NCI-H748 treated with DMSO at 0.1 percent for 48 hours (cell line): ENCODE measurements at places on chromosomes 3 and 15.

DNA sequence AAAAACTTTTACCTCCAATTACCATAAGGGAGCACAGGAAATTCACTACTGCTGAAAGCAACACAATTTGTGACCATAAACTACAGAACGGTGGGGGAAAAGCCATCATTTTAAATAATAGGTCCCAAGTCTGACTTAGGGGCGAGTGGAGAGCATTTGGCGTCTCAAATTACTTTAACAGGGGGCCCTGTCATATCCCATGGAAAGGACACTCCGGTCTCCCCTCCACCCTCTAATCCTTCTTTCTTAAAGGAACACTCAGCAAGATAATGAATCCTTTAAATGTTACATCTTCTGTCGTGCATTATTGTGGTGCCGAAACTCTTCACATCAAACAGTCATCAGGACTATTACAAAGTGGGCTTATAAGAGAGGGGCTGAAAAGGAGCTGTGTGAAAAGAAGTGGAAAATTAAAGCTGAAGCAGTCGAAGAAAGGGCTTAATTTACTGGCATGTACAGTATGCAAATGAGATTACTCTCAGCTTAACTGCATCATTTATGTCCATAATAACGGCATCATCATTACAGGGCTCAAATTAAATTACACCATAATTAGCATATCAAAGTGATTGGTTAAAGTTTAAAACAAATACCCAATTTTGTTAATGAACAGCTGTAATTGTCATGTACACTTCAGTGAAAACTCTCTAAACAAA, 342.2 kb downstream of the FOXP1 start:
- no peak for DNase-seq

DNA sequence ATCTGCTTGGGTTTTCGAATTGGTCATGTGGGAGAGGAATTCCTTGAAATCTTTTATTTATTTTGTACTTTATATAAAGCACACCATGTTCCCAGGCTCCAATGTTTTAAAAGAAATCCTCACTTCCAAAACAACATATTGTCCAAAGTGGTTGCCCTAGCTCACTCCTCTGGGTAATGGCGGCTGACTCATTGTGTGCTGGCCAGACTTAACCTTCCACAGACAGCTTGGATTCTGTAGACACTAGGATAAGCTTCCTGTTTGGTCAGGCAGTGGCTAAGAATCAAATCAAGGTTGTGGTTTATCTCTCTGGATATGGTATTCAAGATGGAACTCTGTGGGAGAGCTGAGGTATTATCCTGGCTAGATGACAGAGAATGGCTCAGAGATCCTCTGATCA, 55.8 kb upstream of the FAM98B start:
- no peak for DNase-seq

GRCh38 chr3:188841906-188842305, 329.9 kb upstream of the TPRG1 start:
- no peak for DNase-seq

GRCh38 chr3:159032311-159032710, 230.5 kb downstream of the MFSD1 start:
- no peak for DNase-seq

DNA sequence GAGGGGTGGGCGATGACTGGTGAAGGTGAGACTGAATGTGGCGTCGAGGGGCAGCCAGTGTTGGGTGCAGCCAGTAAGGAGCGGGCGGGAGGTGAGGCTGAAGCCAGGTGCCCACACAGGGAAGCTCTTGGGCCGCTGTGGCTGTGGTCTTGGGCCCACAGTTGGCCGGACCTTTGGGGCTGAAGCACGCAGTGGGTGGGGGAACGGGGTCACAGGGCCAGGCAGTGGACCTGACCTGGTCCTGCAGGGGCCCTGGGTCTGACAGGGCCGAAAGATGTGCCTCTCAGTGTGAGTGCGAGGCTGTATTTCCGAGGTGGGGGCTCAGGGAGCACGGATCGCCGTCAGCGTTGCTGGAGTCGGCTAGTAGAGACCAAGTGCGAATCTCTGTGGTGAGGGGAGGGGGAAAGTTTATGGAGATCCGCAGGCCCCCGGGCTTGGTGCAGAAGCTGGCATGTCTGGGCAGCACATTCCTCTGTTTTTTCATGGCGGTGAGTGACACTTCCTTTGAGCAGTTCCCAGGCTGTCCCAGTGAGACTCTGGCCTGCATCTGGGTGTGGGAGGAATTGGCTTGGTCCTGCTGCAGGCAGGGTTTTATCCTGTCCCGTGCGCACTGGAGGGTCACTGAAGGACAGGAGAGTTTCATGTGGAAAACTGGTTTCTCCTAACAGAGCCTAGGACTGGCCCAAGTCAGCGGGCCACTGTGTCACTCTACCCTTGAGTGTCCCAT, 100.8 kb downstream of the TMEM266 start:
- no peak for DNase-seq

DNA sequence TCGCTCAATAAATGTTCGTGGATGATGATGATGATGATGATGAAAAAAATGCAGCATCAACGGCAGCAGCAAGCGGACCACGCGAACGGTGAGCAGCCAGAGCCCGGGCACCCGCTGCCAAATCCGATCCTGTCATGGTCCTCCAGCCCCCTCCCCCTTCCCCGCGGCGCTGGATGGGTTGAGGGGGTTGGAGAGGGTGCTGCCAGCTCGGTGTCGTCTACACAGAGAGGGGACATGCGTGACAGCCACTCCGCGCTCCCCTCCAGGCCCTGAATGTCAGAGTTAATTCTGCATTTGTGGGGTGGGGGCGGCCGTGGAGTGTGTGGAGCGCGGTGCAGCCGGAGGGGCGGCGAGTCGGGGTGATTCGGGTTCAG, 722 bp downstream of the CACNA1D start:
- no peak for DNase-seq

- DNase-seq = no peak
Measured at GRCh38 chr15:64806509-64806908, 18.9 kb downstream of the PIF1 start.

DNA sequence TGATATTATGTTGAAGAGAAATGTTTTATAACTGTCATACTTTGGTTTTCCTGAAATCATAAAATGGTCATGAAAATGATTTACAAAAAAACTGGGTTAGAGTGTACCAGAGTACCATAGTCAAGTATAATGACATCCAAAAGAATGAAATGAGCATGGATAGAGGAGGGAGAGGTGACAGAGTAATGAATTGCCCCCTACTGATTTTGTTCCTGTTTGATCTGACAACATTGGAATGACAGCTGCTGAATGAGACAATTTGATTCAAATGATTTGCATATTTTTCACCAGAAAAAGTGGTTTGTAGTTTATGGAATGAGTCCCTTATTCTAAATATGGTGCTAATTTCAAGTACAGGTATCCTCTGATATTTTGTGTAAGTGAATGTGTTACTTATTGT, 271.7 kb downstream of the CNTN4 start:
- DNase-seq = no peak

DNA sequence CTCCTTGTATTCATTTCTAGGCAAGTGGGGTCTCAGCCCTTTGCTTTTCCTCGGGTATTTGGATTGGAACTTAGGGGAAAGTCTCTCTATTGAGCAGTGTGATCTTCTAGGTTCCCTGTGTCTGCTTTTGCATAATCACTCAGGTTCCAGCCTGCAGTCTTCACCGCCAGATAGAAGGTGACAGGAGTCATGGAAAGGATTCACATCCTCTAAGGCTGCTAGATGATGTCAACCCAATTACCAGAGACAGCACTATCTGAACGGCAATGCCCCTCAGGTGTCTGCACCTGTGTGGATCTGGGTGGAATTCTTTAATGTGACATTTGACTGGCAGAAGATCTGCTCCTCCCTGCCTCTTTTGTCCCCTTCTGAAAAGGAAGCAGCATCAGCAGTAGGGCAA, 177.7 kb downstream of the P3H2 start:
- DNase-seq = no peak

- DNase-seq = no peak
Measured at GRCh38 chr15:66785637-66786036, 83.6 kb downstream of the SMAD6 start.

DNA sequence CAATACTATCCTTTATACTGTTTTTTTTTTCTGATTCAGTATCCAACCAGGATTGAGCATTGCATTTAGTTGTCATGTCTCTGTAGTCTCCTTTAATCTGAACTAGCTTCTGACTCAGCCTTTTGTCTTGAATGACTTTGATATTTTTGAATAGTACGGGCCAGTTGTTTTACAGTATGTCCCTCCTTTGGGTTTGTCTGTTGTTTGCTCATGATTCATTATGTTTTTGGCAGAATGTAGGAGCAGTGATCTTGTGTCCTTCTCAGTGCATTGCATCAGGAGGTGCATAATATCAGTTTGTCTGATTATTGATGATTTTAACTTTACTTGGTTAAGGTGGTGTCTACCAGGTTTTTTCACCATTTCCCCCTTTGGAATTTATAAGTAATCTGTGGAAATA, 20.5 kb downstream of the EXOG start:
- no peak for DNase-seq

GRCh38 chr3:149013726-149014125, 22.4 kb downstream of the GYG1 start:
- DNase-seq = no peak

DNA sequence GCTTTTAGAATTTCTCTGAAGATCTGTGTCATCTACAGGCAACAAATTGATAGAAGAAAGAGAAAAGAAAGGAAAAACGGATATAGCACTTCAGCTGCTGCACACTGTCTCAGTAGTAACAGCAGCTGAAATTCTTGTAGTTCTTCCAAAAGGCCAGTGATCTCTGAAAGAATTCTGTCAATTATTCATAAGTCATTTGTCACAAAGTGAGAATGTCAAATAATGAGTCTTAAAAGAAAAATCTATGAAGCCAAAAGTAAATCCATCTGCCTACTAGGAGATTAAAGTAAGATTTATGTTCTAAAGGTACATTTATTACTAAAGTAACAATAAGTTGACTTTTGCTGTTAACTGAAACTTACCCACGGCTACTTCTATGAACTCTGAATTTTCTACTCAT, 24.6 kb downstream of the IFT80 start:
- DNase-seq = no peak

GRCh38 chr15:91861223-91861622, 7.7 kb downstream of the SLCO3A1 start:
- no peak for DNase-seq

GRCh38 chr3:48320996-48321395, 12.5 kb downstream of the SPINK8 start:
- no peak for DNase-seq

- DNase-seq = no peak
Measured at GRCh38 chr3:72361990-72362389, 486.3 kb downstream of the SHQ1 start.

DNA sequence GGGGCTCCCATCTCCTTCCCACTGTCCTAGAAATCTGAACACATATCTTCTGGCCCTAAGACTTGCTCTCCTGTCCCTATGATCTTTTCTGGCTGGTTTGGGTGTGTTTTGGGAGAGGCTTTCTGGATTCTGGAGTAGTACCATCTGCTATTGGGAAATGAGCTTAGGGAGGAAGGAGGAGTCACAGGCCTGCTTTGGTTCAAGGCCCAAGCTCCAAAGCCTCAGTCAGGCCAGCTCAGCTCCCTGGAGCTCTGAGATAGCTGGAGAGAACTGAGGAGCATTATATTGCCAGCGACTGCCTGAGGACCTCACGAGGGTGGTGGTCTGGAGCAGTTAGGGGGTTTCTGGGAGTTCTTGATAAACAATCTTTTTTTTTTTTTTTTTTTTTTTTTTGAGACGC, 18.7 kb downstream of the RASGRF1 start:
- no peak for DNase-seq

DNA sequence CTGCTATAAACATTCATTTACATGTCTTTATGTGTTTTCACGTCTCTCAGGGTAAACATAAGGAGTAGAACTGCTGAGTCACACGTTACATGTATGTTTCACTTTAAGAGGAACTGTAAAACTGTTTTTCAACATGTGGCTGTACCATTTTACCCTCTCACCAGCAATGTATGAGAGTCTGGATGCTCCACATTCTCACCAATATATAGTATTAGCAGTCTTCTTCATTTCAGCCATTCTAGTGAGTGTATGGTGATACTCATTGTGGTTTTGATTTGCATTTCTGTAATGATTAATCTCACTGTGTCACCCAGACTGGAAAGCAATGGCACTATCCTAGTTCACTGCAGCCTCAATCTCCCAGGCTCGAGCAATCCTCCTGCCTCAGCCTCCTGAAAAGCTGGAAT, 37.1 kb downstream of the PHC3 start:
- DNase-seq = no peak

GRCh38 chr15:69748131-69748530, 295.5 kb downstream of the RPLP1 start:
- DNase-seq = no peak

DNA sequence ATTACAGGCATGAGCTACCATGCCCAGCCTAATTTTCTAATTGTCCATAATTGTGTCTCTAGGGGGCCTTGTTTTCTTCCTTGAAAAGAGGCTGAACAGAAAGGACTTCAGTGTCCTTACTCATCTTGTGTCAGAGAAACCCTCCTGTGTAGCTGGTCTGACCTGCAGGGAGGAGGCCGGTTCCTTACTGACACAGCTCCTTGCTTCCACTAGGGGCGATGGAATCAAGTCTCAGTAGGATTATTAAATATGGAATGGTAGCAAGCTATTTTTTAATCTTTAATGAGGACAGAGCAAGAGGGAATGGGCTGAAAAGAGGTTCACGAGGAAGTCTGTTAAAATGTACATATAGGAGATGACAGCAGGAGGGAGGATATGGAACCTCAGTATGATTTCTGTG, 8.6 kb downstream of the LPCAT4 start:
- DNase-seq = no peak

DNA sequence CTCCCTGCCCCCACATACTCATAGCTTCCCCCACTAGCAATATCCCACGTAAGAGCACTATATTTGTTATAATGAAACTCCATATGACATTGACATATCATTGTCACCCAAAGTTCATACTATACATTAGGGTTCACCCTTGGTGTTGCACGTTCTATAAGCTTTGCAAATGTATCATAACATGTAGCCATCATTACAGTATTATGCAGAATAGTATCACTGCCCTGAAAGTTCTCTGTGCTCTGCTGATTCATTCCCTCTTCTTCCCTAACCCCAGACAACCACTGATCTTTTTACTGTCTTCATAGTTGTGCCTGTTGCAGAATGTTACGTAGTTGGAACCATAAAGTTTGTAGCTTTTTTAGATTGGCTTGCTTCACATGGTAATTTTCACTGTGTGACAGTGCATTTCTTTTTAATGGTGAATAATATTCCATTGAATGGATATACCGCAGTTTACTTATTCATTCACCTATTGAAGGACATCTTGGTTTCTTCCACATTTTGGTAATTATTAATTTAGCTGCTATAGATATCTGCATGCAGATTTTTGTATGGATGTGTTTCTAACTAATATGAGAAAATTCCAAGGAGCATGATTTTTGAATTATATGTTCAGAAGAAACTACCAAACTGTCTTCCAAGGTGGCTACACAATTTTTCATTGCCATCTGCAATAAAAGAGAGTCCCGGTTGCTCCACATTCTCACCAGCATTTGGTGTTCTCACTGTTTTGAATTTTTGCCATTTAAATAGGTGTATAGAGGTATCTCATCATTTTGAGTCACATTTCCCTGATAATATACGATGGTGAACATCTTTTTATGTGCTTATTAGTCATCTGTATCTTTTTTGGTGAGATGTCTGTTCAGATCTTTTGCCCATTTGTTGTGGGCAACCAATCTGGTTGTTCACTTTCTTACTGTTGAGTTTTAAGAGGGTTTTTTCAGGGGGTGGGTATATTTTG, 59.7 kb downstream of the CD200 start:
- DNase-seq = no peak
